Activated naive CD4-positive, alpha-beta T cell treated with anti-CD3 and anti-CD28 coated beads, Interleukin-2, amount 50 U/mL, for 72 hours (primary cell): ENCODE measurements at places on chromosomes 12 and 14. TPM values are rescaled to one million over a fixed set of nuclear protein-coding genes. Genes with fewer than 3 reads are reported as not detected.

Gene MYF5
- not detected for total RNA-seq

Gene SERPINA6
- total RNA-seq = not detected

Gene MEG3
- not detected for total RNA-seq

Gene NYNRIN
- 0.02 TPM for total RNA-seq

Gene PTPRR
- total RNA-seq = not detected

Gene GLIPR1
- total RNA-seq = 10.3 TPM

Gene RASSF9
- total RNA-seq = not detected

Gene CLBA1
- total RNA-seq = 0.20 TPM

Gene GPR84
- total RNA-seq = 4.1 TPM

Gene TBX5
- total RNA-seq = not detected

Gene ARPC3
- total RNA-seq = 315 TPM

Gene MYBPC1
- not detected for total RNA-seq

Gene KRT71
- total RNA-seq = not detected

Gene DTX1
- total RNA-seq = 17.3 TPM

Gene DNAI7
- not detected for total RNA-seq

Gene FOXA1
- total RNA-seq = 0.16 TPM

Gene TAS2R7
- not detected for total RNA-seq

Gene MAP3K9
- total RNA-seq = 10.7 TPM

Gene IGFBP6
- 1.5 TPM for total RNA-seq

Gene SMIM41
- not detected for total RNA-seq

Gene ACSM4
- total RNA-seq = not detected

Gene CCDC88C
- total RNA-seq = 113 TPM

Gene ASCL1
- 0.16 TPM for total RNA-seq

Gene DPY19L2
- 3.8 TPM for total RNA-seq

Gene TUBA1B
- total RNA-seq = 2,180 TPM

Gene KRT8
- 0.34 TPM for total RNA-seq

Gene DACT1
- 12.2 TPM for total RNA-seq

Gene RNASE2
- not detected for total RNA-seq

Gene SPIC
- not detected for total RNA-seq

Gene LHX5
- not detected for total RNA-seq

Gene NGB
- not detected for total RNA-seq

Gene EPYC
- not detected for total RNA-seq

Gene PLD4
- 0.04 TPM for total RNA-seq

Gene ZFHX2
- total RNA-seq = 2.5 TPM

Gene TPPP2
- not detected for total RNA-seq

Gene AMN
- total RNA-seq = 0.49 TPM

Gene TAS2R9
- not detected for total RNA-seq

Gene KRT75
- total RNA-seq = not detected

Gene GLIPR1L1
- not detected for total RNA-seq

Gene SIX6
- not detected for total RNA-seq

Gene LUM
- total RNA-seq = not detected

Gene IPO4
- total RNA-seq = 37.5 TPM

Gene LTB4R2
- 13.7 TPM for total RNA-seq
